ENCODE measurements at places on chromosomes 12 and 14. TPM values are rescaled to one million over a fixed set of nuclear protein-coding genes. Genes with fewer than 3 reads are reported as not detected.

YLPM1 gene
- 20.6 TPM for total RNA-seq

COX8C gene
- not detected for total RNA-seq

KRT7 gene
- total RNA-seq, result 16.1 TPM

TMEM30B gene
- total RNA-seq, result 0.14 TPM

DENR gene
- 25.6 TPM for total RNA-seq
